ENCODE measurements at places on chromosomes 2 and 18. TPM values are rescaled to one million over a fixed set of nuclear protein-coding genes. Genes with fewer than 3 reads are reported as not detected.

The LRRTM1 gene
- not detected for total RNA-seq

The OSBPL1A gene
- 10.7 TPM for total RNA-seq

The ALK gene
- total RNA-seq = not detected

The RAD51AP2 gene
- total RNA-seq = not detected

The ATP6V1C2 gene
- under 0.01 TPM for total RNA-seq

The ARL6IP6 gene
- total RNA-seq = 16.8 TPM

The MYL12A gene
- 1,280 TPM for total RNA-seq

The ACMSD gene
- not detected for total RNA-seq
